ENCODE measurements at places on chromosomes 2 and 18.

- DNase-seq = no peak
These were observed 44.2 kb upstream of the CTDP1 start for GRCh38 chr18:79635427-79635726.

- no peak for DNase-seq
These were observed 67.1 kb downstream of the BAZ2B start for GRCh38 chr2:159549234-159549633.

DNA sequence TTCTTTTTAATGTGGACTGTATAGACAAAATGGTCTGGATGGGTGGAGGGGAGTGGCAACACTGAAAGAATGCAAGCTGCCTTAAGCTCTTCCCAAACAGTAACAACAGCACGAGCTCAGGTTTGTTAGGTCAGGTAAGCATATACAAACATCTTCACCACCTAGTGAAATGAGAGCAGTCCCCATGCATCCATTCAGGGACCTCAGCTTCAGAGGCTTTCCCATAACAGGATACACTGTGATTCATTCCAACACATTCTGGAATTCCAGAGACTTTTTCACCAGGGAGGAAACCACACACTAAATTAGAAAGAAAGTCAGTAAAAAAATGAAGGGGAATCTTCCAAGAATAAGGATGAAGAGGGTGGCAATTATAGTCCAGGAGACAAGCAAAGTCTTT is 50.4 kb upstream of the BZW1 start:
- no peak for DNase-seq

GRCh38 chr2:25920786-25921415 is 42.6 kb upstream of the ASXL2 start:
- DNase-seq = no peak

- peak; percentile 46 for DNase-seq
These were observed 601 bp downstream of the ENOSF1 start for GRCh38 chr18:711657-712400.

DNA sequence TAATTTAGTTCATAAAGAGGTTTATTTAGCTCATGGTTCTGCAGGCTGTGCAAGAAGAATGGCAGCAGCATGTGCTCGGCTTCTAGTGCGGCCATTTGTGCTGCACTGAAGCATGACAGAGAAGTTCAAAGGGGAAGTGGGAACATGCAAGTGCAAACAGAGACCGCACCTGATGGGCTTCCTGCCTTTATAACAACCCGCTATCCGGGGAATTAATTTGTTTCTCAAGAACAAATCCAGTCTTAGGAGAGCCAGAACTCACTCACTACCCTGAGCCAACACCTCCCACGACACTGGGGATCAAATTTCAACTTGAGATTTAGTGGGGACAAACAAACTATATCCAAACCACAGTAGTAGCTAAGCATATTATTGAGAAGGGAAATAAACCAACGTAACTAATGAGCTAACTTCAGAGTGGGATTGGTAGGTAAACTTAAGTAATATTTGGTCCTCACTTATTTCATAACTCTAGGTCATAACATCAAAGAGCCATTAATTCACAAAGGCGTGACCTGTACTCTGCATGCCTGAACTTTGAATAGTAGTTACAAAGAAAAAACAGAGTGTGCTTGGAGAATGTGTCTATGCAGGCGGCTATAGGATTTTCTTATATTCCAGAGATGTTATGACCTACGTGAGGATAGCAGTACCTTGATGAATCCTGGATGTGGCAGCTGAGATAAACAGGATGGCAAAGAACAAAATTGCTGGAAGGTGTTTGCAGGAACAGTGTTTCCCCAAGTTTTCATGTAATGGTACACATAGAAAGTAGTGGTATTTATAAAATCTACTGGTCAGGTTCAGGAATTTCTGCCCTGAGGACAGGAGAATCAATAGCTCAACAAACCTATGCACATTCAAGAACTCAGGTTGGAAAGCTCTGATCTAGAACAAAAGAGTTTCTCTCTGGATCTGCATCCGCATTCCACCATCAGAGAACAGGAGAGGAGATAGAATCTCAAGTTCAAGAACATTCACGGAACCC is 845.9 kb upstream of the ID2 start:
- no peak for DNase-seq

GRCh38 chr2:156005999-156006712 is 326.4 kb downstream of the NR4A2 start:
- DNase-seq = no peak

DNA sequence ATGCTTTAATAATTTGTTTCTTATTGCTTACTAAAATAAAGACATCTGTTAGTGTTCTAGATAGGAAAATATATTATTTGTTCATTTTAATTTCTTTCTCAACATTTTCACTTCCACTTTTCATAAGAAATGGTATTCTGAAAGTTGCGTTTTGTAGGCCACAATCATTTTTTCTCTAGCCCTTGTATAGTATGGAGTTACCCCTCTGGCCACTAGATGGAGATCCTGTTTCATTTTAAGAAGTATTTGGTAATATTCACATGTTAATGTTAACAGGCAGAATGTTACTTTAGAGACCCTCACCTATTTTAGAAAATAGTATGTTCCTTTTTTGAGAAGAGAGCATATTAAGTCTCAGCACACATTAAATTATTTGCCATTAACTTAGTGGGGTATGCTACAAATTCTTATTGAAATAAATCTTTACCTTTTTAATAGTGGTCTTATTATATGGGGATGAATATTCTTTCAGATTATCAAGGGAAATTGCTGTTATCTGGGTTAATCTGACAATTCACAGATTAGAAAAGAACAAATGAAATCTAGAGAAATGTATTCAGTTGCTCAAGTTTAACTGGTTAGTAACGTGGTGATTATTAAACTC is 73.9 kb upstream of the TTC27 start:
- DNase-seq = no peak

- no peak for DNase-seq
These were observed 123.1 kb downstream of the LRRTM4 start for GRCh38 chr2:77398970-77399600.

DNA sequence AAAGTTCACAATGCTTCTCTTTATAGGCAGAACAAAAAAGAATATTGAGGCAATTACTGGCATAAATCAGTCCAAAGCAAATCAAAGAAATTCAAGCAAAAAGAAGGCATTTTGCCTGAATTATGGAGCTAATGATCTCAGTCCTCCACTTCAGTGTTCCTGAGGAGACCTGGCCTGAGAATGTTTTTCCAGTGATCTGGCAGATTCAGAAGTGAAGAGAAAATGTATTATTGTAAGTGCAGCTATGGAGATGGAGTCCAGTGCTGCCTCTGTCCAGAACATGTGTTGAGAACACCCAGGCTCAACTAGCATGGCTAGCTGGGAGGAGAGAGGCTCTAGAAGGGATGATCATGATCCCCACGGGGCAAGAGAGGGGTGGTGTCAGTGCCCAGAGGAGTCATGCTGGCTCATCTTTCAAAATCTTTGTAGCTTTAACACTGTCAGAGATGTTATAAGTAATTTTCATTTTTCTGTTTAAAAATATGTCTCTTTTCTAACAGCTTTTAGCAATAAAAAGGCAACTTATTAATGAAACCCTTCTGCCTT is 367.0 kb upstream of the RAB12 start:
- DNase-seq = no peak

- DNase-seq = no peak
These were observed 42.3 kb downstream of the TRAF3IP1 start for GRCh38 chr2:238362626-238363025.

- no peak for DNase-seq
These were observed 8.9 kb downstream of the MAPRE2 start for GRCh38 chr18:35050028-35050546.

DNA sequence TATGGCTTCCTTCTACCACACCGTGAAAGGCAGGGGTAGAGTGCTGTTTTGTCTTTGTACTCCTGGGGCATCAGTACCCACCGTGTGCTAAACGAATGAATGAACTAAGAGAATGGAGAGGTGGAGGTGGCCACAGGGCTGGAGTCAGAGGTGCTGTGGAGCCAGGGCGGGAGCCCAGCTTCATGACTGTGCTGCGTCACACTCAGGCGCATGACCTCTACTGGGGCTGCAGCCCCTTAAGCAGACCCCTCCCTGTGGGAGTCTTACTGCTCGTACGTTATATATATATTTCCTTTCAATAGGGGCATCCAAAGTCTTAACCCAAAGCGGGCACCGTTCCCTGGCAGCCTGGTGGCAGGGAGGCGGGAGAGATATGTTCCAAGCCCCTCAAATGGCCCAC is 18.0 kb upstream of the LBH start:
- no peak for DNase-seq

GRCh38 chr2:20913491-20913890 is 90.6 kb upstream of the LDAH start:
- no peak for DNase-seq

DNA sequence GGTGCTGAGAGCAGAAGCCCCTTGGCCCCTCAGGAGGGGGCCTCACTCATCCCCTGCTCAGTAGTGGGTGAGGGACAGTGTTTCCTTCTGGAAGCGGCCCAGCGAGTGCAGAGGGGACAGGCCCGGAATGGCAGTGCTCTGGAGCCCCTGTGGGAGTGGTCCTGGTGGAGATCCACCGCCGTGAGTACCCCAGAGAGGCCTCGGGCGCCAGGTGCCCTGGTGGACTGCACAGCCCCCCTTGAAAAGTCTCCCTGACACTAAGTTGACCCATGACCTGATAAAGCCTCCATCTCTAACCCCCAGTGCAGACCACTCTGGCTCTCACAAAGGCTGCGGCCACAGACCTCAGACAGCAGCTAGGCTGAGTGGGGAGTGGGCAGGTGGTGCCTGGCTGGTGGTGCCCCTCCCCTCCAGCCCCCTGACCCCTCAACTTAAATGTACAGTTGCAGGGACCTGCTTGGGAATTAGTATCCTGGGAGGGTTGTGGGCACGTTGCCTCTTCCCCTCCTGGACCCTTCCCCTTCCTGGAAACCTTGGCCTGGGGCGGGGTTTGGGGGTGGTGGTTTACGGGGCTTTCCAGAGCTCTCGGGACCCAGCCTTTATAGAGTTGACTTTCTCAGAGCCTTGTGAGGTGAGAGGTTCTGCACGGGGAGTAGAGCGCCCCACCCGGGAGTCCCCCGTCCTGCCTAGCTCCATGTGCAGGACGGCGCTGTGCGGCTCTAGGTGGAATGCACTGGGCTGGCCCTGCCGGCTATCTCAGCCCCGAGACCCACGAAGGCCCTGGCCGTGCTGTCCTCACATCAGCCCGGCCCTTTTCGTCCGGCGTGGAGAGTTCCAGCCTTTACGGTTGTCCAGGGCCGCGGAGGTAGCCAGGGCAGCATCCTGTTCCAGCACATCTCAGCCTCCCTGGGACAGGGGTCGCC is 62.7 kb downstream of the RTP5 start:
- DNase-seq = no peak

GRCh38 chr2:137674991-137675390 is 289.3 kb upstream of the HNMT start:
- DNase-seq = no peak

- no peak for DNase-seq
These were observed 60.3 kb downstream of the CACNB4 start for GRCh38 chr2:152038441-152038958.

GRCh38 chr2:30950339-30950738 is 143.1 kb upstream of the CAPN13 start:
- DNase-seq = no peak

DNA sequence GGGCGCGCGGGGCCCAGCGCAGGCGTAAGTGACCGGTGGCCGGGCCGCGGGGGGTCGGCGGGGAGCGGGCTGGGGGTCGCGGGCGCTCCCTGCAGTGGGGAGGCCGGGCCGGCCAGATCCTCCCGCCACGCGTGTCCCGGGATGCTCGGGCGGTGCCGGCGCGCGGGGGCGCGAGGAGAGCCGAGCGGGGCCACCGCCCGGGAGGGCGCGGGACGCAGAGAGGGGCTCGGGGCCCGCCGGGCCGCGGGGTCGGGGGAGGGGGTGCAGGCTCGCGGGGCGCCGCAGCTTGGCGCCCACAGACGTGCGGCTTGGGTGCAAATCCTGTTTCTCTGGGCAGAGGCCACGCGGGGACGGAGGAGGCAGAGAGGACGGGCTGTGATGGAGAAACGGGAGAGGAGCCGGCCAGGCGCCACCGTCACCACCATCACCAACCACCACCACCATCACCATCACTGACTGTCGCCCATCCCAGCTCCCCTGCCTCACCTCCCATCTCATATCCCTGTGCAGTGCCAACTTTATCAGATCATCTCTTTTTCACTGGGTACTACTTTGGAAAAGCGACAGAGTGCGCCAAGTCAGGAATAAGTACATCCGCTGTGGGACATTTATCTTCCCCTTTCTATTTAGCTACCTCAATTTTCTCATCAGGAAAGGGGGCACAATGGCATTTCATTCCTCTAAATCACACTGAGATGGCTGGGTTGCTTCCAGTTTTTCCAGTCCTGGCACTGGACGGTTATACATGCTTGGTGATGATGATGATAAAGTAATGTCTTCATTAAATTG is 97.2 kb upstream of the GPR45 start:
- no peak for DNase-seq

DNA sequence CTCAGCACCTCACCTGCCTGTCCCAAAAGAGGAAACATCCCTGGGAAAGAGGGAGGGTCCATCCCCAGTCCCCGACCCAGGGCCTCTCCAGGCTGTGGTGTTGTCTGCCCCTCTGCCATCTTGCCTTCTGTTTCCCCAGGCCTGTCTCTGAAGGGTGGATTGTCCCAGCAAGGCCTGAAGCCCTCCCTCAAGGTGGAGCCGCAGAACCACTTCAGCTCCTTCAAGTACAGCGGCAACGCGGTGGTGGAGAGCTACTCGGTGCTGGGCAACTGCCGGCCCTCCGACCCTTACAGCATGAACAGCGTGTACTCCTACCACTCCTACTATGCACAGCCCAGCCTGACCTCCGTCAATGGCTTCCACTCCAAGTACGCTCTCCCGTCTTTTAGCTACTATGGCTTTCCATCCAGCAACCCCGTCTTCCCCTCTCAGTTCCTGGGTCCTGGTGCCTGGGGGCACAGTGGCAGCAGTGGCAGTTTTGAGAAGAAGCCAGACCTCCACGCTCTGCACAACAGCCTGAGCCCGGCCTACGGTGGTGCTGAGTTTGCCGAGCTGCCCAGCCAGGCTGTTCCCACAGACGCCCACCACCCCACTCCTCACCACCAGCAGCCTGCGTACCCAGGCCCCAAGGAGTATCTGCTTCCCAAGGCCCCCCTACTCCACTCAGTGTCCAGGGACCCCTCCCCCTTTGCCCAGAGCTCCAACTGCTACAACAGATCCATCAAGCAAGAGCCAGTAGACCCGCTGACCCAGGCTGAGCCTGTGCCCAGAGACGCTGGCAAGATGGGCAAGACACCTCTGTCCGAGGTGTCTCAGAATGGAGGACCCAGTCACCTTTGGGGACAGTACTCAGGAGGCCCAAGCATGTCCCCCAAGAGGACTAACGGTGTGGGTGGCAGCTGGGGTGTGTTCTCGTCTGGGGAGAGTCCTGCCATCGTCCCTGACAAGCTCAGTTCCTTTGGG is 47.2 kb downstream of the BOLA3 start:
- DNase-seq = no peak

DNA sequence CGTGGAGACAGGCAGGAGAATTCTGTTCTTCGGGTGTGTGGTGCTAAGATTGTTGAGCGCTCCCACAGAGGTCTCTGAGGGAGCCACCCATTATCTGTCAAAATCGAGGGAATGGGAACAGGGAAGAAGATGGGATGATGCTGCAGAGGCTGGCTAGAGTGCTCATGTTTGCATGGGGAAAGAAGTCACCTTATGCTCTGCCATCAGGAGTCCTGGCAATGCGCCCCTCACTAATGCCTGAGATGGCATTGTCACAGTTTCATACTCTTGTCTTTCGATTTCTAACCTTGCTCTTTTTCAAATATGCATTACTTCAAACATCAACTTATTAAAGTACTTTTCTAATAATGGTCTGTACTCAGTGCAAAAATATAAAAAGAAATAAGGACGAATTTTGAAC is 463.3 kb upstream of the CELF4 start:
- DNase-seq = no peak

Data from activated CD8-positive, alpha-beta memory T cell treated with anti-CD3 and anti-CD28 coated beads for 1 hour (primary cell).